ENCODE measurements at places on chromosomes 12 and 14.

DNA sequence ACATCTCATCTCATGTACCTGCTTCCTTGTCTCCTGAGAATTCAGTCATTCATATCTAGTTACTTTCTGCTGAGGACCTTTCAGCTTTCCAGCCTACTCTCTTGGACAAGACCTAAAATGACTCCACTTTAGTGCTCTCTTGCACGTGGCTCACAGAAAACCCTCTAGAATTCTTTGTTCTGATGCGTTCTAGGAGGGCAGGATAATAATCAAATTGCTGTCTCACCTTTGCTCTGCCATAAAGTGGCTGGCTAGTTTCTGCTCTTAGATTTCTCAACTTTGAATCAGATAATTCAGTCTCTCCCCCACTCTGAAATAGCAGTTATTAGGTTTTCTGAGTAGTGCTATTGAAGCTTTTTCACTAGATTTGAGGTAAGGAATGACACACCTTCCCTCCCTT lies 429.5 kb upstream of the FBXO33 start:
- DNase-seq: no peak

- DNase-seq: no peak
These were observed 88.5 kb downstream of the TSPAN8 start for GRCh38 chr12:71069311-71069710.

DNA sequence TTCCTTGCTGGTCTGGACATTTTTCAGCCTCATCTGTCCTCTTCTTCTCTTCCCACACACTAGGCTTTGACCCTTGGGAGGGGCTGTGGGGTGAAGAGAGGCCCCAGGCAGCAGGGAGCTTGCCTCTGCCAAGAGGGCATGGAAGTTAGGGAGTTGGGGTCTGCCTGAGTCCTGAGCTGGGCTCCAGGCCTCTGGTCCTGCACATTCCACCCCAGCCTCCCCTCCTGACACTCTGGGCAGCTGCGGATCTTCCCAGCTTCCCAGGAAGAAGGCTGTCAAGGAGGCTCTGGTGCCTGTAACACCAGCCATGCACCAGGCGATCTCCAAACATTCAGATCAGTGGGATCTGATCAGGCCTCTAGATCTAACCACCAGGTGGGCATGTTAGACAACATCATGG lies 169.1 kb upstream of the PRMT8 start:
- no peak for DNase-seq

DNA sequence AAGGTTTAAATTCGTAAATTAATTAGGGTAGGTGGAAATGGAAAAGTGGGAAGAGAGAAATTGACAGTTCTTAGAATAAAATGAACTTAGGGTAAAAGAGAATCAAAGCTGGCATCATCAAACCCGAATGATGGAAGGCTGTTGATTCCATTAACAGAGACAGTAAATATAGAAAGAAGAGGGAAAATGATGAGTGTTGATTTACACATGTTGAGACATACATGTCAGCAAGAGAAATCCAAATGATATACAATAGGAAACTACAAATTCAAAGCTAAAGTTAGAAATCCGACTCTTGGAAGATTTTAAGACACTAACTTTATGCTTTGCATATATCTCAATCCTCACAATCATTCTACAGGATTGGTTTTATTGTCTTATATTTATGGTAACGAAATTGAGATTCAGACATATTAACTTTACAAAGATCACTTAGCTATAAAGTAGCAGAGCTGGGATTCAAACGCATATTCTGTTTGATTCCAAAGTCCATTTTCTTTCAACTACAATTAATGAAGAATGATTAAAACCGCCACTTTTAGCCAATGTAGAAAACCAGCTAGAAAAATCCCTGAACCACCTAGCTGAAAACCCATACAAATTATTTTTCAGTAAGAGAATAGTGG lies 30.2 kb downstream of the LIMA1 start:
- DNase-seq: no peak

- DNase-seq: no peak
These were observed 199.2 kb upstream of the EEA1 start for GRCh38 chr12:93128332-93128707.

DNA sequence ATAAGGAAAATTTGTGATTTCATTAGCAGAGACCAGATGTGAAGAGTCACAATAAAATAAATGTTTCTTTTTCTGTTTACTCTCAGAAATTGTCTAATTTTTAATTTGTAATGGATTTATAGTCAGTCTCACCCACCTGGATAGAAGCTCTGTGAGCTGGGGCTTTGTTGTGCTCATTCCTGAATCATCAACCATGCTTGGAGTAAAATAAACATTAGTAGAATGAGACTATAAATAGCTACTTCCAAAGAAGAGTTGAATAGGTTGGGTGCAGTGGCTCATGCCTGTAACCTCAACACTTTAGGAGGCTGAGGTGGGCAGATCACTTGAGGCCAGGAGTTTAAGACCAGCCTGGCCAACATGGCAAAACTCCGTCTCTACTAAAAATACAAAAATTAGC lies 185.3 kb upstream of the FBXO33 start:
- no peak for DNase-seq

DNA sequence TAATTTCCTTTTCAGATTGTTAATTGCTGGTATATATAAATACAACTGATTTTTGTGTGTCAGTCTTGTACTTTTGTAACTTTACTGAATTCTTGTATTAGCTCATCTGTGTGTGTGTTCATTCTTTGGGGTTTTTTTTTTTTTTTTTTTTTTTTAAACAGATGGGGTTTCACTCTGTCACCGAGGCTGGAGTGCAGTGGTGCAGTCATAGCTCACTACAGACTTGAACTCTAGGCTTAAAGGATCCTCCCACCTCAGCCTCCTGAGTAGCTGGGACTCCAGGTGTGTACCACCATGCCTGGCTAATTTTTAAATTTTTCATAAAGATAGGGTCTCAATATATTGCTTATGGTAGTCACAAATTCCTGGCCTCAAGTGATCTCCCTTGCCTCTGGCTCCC lies 68.0 kb downstream of the WNK1 start:
- DNase-seq: no peak

GRCh38 chr12:3363608-3364007 lies 127.4 kb upstream of the PRMT8 start:
- no peak for DNase-seq

DNA sequence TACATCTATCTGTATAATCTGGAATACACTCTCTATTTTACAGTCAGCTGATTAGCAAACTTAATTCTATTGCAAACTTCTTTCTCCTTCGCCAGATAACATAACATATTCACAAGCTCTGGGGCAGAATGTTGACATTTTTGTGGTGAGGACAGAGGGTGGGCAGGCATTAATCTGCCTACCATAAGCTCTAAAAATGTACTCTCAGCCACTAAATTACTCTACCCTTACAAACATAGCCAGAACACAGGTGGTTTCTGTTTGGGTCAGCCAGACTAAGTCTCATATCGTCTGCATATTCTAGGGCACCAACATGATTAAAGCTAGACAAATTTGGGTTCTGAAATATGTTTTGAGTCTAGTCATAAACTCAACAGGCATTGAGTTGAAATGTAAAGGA lies 90.1 kb downstream of the SLC6A15 start:
- no peak for DNase-seq

DNA sequence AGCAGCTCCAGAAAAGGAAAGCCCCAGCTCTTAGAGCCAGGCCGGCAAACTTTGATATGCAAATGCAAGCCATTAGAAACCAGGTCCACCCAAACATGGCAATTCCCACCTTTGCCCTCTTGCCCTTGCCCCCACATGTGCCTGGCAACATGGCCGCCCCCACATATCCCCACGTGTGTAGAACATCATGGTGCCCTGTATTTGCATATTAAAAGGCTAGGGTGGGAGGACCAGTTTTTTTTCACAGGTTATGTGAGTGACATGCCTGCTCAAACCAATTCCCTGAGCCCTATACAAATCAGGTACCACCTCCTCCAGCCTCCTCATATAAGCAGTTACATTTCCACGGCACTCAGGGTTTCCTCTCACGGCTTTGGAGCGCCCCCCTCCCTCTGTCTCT lies 6.1 kb upstream of the ALDH1L2 start:
- DNase-seq: no peak

GRCh38 chr14:100762089-100762515 lies 35.4 kb downstream of the DLK1 start:
- DNase-seq: peak; percentile 50

GRCh38 chr14:33945210-33946088 lies 5.4 kb downstream of the EGLN3 start:
- no peak for DNase-seq

- no peak for DNase-seq
These were observed 63.7 kb upstream of the PZP start for GRCh38 chr12:9271875-9272274.

DNA sequence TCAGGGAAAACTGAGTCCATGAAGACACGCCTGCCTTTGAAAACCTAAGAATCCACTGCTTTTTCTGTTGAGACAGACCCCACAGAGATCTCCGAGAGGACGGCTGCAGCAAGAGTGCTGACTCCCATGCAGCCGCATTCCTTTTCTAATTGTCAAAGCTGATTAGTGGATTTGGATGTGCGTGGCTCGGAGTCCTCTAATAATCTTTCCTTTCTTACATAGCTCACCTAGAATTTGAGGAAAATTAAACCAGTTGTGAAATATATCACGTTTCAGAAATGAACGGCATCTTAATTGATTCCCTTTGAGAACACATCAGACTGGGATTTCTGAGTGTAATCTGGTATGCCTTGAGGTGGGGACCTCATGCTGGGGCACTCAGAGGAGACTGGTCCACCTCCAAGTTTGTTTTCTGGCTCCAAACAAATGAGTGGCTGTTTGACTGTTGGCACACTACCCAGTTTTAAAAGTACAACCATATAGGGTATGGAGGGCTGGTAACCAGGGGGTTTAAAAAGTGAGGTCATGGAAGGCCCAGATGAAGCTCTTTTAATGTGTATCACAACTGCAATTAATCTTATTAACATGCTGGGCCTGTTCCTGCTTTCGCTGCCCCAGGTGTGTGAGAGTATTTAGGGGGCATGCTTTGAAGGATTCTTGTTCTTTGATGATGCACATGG lies 63.3 kb downstream of the RASSF3 start:
- no peak for DNase-seq

DNA sequence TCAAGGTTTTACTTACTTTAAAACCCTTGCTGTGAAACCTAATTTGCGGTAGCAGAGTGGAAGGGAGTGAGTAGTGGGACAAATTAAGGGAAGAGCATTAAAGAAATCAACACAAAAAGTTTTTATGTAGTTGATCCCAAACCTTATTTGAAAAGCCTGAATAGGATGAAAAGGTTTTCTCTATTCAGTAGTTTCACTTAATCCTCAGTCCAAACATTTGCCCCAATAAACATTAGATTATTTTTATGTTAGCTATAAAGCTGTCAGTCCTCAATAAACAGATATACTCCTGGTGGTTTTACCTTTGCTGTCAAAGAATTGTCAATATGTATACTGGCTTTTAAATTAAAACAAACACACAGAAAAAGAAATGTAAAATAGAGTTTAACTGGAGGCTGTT lies 136.0 kb downstream of the PAX9 start:
- no peak for DNase-seq

- no peak for DNase-seq
These were observed 10.5 kb downstream of the RASSF9 start for GRCh38 chr12:85825746-85826145.

DNA sequence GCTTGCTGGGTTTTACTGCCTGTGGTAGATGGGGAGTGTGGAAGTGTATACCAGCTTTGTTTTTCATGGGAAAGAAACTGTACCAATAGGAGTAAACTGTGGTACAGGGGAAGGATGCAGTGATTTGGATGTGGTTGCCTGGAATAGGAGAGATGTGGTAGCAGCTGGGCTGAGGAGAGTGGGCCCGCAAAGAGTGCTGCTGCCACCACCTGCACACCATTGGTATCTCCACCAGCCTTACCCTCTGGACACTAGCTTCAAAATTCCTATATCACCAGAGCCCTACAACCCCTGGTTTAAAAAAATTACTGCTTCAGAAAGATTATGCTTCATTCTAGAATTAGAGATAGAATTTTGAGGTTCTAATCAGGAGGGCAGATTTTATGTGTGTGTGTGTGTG lies 53.6 kb downstream of the AKAP6 start:
- peak; percentile 46 for DNase-seq

GRCh38 chr14:79196216-79196615 lies 1015.1 kb downstream of the DIO2 start:
- no peak for DNase-seq

DNA sequence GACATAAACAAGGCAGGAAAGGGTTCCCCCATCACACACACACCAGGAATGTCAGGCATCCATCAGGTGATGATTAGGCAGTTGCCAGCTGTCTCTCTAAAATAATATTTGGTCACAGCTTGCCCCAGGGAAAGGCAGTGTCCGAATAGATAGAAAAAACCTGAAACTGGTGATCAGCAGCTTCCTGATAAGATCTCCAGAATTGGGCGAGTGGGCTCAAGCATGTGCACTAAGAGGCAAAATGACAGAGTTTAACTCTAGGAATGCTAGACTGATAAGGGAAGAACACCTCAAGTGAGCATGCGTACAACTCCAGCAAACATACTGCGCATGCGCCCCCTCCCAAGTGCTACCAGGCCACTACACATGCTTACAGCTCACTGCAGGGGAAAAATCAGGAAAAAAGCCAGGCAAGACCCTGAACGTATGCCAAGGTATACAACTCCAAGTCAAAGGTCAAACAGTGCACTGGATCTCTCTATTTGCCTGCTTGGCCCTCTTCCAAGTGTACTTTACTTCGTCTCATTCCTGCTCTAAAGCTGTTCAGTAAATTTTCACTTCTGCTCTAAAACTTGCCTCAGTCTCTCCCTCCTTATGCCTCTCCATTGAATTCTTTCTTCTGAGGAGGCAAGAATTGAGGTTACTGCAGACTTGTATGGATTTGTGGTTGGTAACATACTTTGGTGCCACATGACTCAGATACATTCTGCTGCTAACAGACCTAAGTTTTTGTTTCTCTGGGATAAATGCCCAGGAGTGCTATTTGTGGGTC lies 73.5 kb upstream of the VASH1 start:
- DNase-seq: no peak

- no peak for DNase-seq
These were observed 11.3 kb downstream of the R3HDM2 start for GRCh38 chr12:57419495-57419894.

GRCh38 chr12:99852666-99853065 lies 132.1 kb downstream of the ANKS1B start:
- DNase-seq: no peak

DNA sequence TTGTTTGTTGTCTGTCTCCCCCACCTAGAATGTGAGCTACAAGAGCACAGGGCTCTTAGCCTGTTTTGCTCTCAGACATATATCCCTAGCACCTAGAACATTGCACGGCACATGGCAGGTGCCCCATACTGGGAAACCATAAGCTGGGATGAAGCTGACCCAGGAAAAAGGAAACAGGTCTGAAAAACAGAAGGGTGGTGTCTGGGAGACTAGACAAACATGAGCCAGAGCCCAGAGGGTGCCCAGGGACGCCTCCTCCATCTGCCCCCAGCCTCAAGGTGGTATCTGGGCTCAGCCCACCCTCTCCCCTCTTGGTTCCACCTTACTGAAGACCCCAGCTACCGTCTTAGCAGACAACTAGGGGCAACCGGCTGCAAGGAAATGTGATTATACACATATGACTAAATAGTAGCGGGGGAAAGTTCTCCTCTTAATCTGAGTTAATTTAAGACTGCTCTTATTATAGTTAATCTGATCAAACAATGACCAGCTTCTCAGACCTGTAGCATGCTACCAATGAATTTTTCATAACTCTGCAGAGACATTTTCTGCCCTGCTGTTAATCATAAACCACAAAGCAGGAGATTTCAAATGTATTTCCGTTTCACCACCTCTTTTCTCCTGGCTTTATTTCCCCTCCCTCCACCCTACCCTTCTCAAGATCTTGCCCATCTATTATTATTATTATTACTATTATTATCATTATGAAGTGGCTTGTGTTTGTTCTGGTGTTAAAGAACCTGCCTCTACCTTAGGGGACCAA lies 31.9 kb downstream of the KSR2 start:
- no peak for DNase-seq

Measured in ELR (cell line).